ENCODE measurements at places on chromosomes 3 and 15.

DNA sequence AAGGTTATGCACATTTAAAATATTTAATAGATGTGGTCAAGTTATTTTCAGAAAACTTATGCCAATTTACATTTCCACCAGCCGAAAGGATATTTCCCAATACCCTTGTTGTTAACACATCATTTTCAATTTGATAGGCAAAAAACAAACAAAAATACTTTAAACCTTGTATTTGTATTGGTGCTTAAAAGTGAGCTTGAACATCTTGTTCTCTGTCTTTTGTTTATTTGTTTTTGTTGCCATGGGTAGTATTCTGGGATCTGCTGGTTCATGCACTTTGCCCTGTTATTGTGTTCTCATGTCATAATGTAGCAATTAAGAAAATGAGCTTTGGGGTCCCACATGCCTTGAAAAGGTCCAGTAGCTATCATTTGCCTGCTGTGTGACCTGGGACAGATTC, 191.4 kb downstream of the LRTM1 start:
- no peak for DNase-seq

GRCh38 chr15:95875121-95875643, 455.3 kb upstream of the NR2F2 start:
- no peak for DNase-seq

DNA sequence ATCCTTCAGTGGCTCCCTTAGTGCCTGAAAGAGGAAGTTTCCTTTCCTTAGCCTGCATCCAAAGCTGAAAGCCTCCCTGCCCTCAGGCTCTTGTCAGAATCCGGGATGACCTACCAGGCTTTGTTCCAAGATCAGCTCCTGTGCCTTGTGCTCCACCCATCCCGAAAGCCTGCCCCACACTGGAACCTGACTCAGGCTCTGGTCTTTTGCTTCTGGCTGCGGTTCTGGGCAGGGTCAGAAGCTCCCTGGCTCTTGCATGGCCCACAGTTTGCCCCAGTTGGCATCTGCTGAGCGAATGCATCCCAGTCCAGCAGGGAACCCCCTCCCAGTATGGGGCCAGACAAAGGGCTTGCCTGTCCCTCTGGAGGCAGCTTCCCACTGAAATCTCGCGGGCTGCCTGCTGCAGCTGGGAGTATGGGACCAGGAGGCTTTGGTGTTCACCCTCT, 25.9 kb upstream of the KIF23 start:
- DNase-seq: no peak

DNA sequence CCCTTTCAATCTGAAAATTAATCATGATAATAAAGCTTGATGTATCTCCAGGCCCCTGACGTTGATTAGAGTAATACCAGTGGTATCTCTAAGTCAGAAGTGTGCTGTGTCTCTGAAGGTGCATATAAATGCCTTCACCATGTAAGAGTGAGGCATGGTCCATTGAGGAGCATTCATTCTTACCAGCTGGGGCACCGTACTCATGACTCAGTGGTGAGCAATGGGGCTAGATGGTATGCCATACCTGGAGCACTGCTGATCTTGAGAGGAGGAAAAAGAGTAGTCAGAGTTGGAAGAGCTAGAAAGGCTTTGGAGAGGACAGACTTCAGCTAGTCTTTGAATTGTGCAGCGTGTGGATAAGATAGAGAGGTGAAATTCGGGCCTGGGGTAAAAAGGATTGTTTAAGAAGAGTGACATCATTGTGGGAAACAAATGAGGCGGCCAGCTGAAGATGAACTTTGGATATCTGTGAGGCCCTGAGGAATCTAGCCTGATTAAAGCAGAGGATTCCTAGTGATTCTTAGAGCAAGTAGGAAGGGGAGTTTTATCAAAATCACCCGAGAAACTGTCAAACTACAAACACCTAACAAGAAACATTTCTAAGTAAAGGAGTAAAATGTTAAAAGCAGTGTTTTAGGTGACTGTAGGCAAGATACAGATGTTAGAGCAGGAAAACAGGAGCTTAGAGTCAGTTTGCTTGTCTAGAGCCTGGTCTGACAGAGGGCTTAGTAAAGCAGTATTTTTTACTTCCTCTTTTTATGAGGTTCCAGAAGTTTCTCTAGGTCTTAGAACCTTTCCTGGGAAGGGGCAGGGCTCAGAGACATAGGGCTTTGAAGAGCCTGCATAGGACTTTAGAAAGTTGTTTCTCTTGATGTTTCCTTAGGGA, 13.6 kb downstream of the TMOD3 start:
- no peak for DNase-seq

DNA sequence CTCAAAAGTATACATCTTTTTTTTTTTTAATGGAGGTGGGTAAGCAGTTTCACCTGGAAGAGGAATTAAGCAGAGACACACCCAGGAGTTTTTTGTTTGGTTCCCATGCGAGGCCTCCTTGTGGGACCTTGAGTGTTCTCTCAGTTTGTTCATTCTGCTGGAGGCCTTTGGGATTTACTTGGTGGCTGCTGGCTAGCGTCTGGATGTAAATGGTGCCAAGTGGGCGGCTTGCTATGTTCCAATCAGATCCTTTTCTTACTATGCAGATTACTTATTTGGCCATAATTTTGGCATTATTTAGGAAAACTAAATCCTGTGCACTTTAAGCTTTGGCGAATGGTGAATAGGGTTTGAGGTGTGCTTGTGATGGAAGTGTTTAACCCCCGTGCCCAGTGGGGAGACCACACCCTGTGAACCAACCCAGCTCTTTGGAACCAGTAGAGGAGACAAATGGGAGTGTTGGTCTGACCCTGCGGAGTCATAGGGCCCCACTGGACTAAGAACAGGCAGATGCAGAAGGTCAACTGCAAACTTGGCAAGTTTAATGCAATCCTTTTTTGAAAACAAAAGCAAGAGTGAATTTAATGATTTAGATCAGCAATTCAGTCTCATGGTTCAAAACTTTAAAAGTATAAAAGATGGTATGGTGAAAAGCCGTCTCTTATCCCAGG, 79.4 kb downstream of the EBLN2 start:
- no peak for DNase-seq

- no peak for DNase-seq
Measured at GRCh38 chr15:60442763-60443162, 36.2 kb downstream of the ICE2 start.

- DNase-seq: no peak
Measured at GRCh38 chr15:39835550-39835949, 52.9 kb upstream of the FSIP1 start.

DNA sequence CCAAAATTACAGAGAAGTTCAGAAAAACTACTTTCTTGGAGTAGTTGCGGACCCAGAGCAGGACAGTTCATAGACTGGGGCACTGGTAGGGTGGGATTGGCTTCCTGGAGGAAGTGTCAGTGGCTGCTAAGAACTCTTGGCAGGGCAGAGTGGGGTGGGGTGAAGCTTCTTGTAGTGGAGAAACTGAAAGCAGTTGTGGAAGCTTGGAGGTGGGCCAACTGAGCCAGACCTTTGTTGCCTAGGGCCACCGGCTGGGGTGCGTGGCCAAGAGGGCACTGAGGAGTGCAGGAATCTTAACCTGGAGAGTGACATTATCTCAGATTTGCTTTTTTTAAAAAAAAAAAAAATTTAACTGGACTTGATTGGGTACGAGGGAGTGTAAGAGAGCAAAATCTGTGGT, 3.1 kb downstream of the KAT2B start:
- DNase-seq: peak; percentile 45

- DNase-seq: no peak
Measured at GRCh38 chr15:33830351-33830750, 137.9 kb upstream of the CHRM5 start.

GRCh38 chr3:46699676-46700523, 1.3 kb upstream of the TMIE start:
- no peak for DNase-seq

DNA sequence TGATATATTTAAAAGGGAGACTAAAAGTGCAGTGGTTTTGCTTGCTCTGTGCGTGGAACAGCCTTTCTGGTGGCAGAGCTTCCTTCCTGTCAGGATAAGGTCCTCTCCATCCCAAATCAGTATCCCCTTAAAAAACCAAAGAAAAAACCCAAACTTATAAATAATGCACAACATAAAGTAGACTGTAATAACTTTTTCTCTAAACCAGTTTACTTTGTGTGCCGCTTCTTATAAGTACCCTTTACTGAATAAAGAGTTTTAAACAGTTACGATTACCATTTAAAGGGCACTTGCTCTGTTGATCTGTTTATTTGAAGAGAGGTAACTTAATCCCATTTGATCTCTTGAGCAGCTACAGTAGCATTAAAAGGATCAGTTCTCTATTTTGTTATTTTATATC, 2.5 kb downstream of the PIK3CA start:
- DNase-seq: no peak

DNA sequence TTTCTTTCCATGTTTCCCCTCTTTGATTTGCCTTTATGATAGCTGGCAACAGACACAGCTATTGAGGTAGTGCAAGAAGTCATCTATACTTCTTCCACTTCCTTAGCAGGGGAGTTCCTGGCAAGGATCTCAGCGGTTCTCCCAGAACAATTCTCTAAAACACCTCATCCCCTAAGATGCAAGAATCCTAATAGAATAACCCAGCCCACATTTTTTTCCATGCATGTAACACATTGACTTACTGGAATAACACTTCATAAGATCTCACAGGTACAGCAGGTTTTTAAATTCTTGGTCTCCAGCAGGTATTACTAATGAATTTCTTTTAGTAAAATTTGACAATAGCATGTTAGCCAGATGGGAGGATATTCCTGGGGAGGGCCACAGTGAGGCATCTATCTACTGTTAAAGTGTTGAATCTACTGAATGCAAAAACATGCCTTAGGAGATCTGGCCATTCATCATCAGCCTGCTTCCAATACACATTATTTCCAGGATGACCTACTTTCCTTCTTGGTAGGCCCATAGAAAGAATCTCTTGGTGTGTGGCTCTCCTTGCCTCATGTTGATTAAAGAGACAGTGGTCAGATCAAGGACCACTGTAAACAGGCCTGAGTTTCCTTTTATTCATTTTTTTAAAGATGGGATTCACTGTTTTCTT, 78.5 kb downstream of the RAD18 start:
- DNase-seq: no peak

- no peak for DNase-seq
Measured at GRCh38 chr3:107977221-107978130, 113.4 kb downstream of the CD47 start.

GRCh38 chr3:173216063-173216462, 75.0 kb upstream of the SPATA16 start:
- DNase-seq: no peak

DNA sequence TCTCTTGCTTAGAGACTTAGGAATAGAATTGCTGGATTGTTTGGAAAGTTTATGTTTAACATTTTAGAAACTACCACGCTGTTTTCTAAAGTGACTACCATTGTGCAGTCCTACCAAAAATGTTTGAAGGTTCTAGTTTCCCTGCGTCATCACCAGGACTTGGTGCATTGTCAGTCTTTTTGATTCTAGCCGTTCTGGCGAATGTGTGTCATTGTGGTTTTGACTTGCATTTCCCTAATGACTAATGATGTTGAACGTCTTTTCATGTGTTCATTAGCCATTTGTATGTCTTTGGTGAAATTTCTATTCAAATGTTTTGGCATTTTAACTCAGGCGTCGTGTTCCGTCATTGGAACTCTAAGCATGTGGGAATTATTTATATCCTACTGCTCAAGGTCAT, 58.0 kb downstream of the CHD2 start:
- DNase-seq: peak; percentile 54

- no peak for DNase-seq
Measured at GRCh38 chr15:70237626-70238025, 139.9 kb upstream of the TLE3 start.

- no peak for DNase-seq
Measured at GRCh38 chr3:72411126-72411525, 437.1 kb downstream of the SHQ1 start.

GRCh38 chr3:48536785-48537184, 19.8 kb downstream of the PFKFB4 start:
- DNase-seq: no peak

DNA sequence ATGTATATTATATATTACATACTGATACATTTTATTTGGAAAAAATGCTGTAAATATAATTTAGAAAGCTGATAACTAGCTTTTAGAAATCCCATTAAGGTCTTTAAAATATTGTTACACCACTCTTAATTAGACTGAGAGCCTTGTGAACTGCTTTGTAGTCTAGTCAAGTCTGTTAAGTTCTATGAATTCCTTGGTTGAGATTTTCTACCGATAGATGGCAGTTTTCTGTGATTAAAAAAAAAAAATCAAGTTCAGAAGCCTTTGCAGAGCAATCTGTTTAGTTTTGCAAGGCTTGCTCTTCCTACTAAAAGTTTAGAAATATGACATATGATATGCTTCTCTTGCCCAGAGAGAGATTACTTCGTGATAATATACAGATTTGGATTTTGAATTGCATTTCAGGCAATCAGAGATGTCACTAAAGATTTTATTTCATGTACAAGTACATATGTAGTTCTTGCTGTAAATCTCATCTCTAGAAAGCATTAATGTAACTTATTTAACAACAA, 60.4 kb upstream of the SLITRK3 start:
- no peak for DNase-seq

DNA sequence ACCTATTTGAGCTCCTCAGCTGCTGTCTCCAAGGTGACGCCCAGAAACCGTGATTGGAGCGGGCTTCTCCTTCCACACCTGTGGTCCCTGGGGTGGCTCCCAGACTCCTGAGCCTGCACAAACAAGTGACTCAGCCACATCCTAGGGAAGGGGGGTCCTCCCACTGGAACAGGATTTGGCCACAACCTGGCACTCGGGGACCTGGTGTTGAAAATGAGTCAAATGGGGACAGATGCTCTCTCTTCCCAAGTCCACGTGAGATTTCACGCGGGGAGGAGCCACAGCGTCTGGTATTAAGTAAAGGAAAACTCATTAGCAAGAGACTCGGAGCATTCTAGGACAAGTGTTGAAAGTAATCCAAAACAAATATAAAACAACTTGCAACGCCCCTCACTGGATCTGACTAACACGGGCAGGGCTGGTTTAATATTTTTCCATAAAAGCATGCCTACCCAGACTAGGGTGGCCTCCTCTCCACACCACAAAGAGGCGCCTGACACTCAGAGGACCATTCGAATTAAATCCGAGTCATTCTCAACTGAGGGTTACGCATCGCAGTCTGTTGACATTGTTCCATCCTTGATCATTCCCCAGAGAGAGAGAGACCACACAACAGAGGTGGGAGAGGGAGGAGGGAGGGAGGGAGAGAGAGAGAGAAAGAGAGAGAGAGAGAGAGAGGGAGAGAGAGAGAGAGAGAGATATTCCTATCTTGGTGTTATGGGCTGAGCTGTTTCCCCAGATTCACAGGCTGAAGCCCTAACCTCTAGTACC, 74.4 kb downstream of the MGLL start:
- no peak for DNase-seq

- DNase-seq: no peak
Measured at GRCh38 chr15:74062236-74062635, 20.1 kb downstream of the GOLGA6A start.

Measured in stimulated activated naive CD4-positive, alpha-beta T cell treated with Interleukin-2 at 50 U/mL for 16 hours (primary cell).